ENCODE measurements at places on chromosomes 2 and 18. TPM values are rescaled to one million over a fixed set of nuclear protein-coding genes. Genes with fewer than 3 reads are reported as not detected.

RNF152 gene
- 14.8 TPM for total RNA-seq

GPR39 gene
- total RNA-seq = 12.4 TPM

CFAP210 gene
- 3.3 TPM for total RNA-seq

DNA sequence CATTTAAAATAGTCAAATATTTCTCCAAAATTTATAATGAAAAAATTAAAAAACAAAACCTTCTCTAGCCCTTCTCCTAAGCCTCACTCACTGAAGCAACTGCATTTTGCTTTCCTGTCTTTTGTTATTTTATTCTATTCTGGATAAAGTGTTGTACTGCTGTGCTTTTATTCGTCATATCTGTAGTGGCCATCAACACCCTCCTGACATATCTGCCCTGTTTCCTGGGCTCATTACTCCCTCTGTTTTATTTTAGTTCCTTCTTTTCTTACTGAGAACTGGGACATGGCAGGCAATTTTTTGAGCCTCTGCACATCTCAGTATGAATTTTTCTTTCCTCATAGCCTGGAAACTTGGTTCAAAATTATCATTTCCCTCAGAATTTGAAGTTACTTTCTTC lies 224.2 kb downstream of the GULP1 start:
- DNase-seq = no peak

- DNase-seq = no peak
These were observed 49.8 kb upstream of the IL1RL1 start for GRCh38 chr2:102261467-102262135.

DNA sequence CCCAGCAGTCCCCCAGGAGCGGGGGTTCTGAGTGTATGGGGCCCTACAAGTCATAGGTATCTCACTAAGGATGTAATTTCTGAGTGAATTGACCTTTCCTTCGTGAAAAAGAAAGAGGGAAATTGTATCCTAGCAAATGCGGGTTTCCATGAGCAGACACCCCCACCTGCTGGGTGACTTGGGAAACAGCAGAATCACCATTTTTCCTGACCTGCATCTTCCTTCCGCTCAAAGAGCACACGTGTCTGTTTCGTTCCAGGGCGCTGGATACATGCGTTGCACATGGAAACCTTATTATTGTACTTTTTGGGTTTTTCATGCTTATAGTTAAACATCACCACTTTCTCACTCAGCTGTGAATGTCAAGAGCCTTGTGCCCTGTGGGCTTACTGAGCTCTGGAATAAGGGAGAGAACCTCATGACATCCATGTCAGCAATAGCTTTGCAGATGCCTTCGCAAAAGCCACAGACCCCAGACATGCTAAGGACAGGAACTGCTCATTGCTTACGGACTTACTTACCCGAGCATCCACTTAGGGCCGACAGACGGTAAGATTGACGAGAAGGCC lies 132.8 kb downstream of the TPO start:
- DNase-seq = peak; percentile 72

DNA sequence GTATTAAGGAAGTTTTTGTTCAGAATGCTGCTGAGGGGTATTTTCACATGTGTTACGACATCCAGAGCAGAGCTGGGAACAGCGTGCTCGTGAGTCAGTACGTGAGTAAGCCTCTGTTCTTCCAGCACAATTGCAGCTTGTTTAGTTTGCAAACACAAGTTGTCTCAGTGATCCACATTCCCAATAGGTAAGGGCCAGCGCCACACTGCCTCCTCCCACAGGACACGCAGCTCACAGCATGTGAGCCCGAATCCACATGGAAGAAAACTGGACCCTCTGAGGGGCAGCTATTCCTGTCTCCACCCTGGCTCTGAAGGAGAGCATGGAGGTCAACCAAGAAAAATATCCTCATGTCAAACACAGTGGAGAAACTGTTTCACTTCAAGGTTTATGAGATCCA lies 173.9 kb upstream of the PID1 start:
- DNase-seq = no peak
